NCI-H345 (cell line): ENCODE measurements at places on chromosomes 6 and 20.

- DNase-seq: no peak
These were observed 154.9 kb downstream of the ESR1 start for GRCh38 chr6:151962246-151962846.

- no peak for DNase-seq
These were observed 29.9 kb downstream of the MAPK13 start for GRCh38 chr6:36160147-36160760.

DNA sequence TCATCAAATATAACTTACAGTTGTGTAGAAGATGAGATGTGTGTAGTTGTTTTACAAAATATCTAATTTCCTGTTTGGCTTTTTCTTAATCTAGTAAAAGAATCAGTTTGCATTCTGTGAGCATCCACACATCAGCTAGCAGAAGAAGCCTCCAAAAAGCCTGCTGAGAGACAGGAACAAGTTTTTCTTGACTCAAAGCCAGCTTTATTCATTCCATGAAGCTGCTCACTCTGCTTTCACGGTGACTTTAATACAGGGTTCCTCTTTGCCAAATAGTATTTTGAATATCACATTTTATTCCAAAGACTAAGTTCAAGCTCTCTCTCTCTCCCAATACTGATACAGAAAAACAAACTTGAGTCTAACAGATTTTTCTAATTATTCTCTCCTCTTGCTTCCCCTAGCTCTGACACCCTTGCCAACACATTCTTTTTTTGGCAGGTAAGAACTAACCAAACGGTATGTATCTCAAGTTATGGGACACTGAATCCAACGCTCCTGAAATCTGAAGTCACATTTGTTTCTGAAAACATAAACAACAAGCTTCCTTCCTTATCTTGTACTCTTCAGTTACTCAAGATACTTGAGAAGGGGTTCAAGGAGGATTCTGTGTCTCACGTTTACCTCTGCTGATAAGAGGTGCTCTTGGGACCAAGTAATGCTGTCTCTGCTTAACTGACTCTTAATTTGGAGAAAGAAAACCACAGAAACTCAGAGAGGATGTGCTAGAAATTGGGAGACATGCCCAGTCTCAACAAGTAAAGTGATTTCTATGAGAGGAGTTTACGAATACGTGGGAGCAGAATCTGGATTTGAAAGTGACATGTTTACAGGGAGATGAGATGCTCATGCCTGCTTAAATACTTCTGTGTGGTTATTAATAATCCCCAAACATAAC lies 184.2 kb upstream of the SPTLC3 start:
- peak; percentile 15 for DNase-seq

- DNase-seq: no peak
These were observed 118.1 kb downstream of the MYB start for GRCh38 chr6:135299256-135299655.

DNA sequence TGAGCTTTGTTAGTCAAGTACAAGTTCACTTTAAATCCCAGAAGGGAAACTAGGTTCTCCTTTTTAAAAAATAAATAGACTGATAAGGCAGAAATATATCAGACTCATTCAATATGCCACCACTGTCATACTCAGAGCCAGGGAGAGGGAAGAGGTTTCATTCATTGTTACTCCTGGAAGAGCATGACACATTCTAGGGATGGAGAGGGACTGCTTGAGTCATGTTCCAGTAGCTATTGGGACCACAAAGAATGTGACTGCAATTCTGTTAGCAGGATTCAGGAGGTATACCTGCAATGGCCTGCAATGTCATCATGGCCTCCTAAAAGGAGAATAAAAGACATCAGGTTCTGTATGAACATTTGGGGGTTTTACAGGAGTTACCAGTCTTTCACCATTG lies 167.6 kb downstream of the TFAP2B start:
- DNase-seq: no peak

GRCh38 chr20:33828967-33829560 lies 17.9 kb downstream of the CHMP4B start:
- DNase-seq: no peak

- DNase-seq: no peak
These were observed 126.7 kb downstream of the BCAS1 start for GRCh38 chr20:53943522-53944291.

DNA sequence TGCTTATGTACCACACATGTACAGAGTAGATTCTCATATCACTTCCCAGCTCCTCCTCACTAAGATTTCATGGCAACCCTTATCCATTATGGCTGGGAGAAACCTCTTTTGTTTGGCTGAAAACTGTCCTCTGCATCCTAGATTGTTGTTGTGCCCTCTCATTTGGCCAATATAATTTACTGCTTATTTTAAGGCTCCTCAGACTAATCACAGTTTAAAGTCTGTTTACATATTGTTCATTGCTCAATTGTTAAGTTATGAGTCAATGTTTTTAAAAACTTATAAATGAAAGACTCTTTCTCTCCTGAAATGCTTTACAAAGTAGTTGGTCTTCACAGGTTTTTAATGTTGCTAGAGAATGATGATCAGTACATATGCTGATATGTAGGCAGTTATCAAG lies 57.3 kb downstream of the FAM83B start:
- no peak for DNase-seq

DNA sequence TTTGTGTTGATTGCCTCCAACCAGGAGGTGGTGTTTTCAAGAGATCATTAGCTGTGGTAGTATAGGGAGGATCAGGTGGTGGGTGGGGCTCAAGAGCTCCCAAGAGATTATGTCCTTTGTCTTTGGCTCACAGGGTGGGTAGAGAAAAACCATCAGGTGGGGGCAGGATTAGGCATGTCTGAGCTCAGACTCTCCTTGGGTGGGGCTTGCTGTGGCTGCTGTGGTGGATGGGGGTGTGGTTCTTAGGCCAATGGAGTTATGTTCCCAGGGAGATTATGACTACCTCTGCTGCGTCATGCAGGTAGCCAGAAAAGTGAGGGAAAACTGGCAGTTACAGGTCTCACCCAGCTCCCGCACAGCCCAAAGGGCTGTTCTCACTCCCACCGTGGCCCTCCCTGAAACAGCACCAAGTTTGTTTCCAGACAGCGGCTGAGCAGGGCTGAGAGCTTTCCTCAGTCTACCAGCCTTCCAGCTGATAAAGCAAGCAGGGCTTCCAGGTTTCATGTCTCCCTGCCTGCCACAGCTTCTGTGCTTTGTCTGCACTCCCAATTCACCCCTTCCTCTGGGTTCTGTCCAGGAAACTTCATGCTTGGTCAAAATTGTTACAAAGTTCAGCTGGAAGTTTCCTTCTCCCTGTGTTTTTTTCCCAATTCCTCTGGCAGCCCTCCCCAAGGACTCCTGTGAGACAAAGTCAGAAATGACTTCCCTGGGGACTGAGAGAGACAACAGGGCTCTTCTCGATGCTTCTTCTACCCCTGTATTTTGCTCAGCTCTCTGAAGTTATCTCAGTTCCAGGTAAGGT lies 481.1 kb upstream of the MAN1A1 start:
- DNase-seq: no peak

DNA sequence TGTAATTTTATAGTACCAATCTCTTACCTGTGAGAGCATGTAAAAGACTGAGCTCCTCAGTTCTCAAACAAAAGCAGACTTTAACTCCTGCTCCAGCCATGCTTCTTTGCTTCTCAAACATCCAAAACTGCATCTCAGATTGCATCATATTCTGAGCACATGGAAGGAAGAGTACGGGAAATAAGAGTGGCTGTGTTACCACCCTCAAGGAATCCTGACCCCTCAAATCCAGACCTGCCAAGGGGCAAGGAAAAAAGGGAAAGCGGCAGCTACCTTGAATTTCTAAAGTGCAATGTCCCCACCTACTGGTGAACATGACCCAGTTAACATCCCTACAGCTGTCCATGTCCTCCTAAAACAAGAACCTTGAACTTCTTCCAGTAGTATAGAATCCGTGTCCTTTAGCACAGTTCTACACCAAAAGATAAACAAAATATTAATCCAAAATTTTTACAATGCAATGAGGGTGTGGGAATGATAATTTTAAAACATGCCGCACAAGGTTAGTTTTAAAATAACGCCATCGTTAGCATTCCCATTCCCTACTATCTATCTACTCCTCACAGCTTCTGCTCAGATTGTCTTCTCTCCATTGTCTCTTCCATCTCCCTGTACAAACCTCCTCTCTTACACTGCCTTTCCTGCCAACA lies 34.1 kb upstream of the HLA-DQB1 start:
- peak; percentile 5 for DNase-seq

DNA sequence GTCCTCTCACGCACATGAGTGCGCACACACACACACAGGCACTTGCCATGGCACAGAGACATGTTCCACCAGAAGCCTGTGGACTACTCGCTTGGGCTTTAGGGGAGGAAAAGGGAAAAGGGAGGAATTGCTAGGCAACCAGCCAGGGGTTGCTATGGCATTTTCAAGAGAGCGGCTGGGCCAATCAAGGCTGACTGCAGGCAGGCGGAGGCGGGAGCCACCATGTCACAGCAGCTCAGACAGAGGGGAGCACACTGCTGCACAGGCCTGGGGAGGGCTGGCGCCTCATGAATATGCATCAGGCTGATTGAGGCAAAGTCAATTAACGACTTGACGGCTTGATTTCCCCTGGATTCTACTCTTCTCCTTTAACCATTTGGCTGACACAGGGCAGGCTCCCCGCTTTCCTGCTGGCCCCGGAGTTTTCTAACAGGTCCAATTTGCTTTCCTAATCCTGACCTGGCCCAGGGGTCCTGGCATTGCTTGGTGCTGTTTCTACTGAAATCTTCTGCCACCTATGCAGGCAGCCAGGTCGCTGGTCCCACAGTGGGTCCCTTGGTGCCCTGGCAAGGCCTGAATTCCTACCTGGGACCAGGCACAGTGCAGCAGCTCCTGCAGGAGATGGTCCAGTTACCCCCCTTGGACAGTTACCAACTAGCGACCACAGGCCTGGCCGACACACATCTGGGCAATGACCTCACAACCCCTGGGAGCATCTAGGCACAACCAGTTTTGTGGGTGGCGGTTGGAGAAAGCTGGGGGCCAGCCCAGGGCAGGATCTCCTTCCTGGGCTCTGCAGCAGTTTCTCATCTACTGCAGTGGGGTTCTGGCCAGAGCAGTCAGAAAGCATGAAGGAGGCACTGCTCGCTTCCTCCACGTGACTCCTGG lies 52.1 kb downstream of the YTHDF1 start:
- DNase-seq: no peak

- no peak for DNase-seq
These were observed 31.2 kb downstream of the SLX4IP start for GRCh38 chr20:10466325-10466724.

DNA sequence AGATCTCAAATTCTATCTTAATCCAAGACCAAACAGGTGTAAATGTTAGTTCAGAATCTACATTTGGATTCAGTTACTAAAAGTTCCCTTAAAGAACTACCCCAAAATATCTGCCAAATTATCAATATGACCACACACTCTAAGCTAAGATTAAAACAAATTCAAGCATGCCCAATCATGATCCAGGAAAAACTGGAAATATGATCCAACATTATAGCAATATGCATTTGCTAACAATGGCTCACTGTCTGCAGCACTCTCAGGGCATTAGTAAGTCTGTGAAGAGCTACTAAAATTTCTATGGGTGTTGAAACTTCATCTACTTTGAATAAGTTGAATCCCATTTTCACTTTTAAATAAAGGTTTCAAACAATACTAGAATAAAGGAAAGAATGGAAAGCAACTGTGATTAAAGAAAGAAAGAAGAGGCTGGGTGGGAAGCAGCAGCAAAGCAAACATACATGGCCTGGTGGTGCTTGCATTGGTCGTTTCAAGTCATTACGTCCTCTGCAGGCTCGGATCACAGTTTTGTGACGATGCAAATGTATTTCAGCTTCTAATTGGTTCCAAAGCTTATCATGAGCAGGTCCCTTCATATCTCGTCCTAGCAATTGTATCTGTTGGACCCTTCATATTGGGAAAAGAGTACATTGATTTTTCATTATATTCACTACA lies 29.2 kb downstream of the GOPC start:
- DNase-seq: no peak

DNA sequence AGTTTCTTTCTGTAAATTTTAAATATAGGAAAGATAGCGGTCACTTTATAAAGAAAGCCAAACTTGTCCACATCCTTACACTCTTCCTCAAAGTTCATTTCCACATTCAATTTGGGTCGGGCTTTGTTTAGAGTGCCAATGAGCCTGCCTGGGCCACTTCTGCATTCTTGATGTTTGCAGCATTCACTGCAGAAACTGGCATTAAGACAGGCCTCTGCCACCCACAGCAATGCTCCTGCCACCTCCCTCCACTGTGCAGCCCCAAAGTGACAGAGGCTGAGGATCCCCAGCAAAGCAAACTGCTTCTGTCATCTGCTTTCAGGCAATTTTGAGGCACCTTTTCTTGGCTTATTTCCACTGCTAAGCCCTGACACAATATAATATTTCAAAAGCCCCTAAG lies 61.2 kb downstream of the TNFAIP3 start:
- no peak for DNase-seq

GRCh38 chr20:22523499-22524392 lies 60.6 kb downstream of the FOXA2 start:
- DNase-seq: no peak

DNA sequence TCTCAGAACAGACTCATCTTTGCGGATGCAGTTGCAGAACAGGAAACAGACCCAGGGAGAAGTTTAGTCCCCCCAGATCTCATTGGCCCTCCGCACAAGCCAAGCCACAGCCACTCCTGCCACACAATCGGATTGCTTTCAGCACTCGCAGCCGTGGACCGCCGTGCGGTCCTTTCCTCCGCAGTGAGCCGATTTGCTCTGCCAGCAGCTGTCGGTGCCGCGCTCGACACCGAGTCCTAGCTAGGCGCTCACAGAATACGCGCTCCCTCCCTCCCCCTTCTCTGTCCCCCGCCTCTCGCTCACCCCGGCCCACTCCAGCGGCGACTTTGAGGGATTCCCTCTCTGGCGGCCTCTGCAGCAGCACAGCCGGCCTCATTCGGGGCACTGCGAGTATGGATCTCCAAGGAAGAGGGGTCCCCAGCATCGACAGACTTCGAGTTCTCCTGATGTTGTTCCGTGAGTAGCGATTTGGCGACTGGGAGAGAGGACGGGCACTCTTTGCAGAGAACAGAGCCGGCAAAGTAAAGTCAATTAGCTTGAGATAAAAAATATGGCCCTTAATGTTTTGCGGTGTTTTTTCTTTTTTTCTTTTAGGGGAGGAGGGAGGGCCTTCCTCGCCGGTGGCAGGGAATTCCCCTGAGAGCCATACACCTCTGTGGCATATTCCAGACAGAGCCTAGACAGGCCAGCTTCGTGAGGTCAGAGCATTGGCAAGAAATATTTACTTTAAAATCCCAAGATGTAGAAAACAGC lies at the start of gene LAMP5:
LAMP5 (plus strand) TSS at position 130 of the 753 bp plus-strand sequence; CDS start at position 393, 263 bp downstream.
- peak; percentile 75 for DNase-seq

DNA sequence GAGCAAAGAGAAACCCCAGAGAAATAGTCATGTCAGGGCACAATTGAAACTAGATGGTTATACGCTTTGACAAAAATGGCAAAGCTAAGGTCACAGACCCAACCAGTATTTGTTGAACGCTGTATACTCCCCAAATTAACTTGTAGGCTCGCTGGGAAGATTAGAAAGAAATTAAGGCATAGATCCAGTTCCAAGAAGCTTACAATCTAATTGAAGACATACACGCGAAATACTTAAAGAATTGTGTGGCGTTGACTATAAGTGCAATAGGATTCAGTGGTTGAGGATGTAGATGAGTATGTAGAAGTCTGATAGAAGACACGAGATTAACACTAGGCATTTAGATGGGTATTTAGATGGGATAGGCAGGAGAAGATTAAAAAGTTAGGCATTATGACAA lies 525 bp downstream of the FAM229B start:
- no peak for DNase-seq
